Stimulated activated CD4-positive, alpha-beta T cell treated with anti-CD3 and anti-CD28 coated beads, Interleukin-1b, Interleukin-23, amount 100 ng/mL, for 1 hour (primary cell): ENCODE measurements at places on chromosomes 4 and X.

DNA sequence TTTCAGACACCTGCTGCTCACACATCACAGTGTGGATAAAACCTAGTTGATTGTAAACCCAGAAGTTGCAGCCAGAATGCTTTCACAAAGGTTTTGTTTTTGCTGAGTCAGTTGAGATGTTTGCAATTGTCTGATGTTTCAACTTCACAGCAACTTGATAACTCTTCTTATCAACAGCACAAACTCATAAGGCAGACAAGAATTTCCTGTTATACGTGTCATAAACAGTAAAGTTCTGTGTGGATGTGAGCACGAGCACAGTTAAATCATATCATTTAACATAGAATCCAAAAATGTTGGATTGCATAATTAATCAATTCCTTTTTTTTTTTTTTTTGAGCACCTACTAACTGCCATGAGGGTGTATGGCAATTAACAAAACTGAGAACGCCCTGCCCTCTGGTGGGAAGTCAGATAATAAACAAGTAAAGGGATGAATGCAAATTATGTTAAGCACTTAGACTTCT is 512.2 kb downstream of the PDHA2 start:
- DNase-seq = no peak

DNA sequence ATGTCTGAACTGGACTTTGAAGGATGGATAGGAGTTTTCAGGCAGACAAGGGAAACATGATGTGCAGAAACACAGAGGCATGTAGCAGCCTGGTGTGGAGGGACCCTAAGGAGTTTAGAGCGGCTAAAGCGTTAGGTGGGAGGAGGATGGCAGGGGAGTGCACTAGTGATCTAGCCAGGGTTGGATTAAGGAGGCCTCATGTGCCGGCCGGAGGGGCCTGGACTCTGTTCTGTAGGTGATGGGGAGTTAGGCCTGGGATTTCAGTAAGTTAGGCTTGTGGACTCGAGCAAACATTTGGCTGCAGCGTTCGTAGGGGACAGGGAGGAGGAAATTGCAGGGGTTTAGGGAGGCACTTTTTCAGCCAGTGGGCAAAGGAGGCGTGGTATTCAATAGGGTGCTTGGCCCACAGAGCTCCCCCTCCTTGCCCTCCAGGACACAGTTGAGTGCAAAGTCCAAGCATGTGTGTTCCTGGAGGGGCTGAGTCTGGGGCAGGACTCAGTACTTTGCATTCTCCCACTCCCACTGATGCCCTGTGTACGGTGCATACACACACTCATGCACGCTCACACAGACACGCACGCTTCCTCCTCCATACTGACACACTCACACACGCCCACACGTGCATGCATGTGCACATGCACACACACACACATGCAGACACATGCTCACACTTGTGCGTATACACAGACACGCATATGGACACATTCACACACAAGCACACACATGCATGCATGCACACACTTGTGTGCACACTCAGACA is 18.6 kb downstream of the PSAPL1 start:
- DNase-seq = no peak

DNA sequence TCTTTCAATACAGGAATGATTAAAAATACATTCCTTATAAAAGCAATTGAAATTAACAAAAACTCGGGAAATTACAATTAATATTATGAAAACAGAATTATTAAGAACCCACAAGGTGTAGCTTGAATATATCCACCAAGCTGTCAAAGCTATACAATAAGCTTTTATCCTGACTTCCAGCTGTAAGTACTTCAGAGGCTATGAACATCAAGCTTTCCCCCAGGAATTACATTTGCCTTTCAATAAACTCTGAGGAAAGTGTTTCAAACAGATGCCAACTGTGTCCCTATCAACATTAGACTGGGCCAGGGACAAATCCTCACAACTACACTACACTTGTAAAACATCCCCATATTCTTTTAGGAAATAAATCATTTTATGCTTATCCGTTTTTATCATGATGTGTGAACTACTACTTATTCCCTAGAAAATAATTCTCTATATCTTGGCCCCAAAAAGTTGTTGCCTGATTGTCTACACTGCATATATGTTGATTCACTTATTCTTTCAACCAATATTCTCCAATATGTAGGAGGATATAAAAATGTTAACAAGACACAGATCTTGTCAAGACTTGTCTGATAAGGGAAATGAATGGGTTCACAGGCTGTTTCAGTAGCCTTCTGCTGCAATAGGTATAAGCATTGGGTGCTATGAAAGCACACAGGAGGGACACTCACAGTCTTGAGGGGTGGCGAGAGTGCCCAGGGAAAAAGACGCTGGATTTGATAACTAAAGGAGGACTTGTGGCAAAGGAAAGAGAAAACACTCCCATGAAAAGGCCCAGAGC is 494.1 kb downstream of the CENPC start:
- DNase-seq = no peak

GRCh38 chrX:72208126-72208800 is 26.7 kb downstream of the PIN4 start:
- no peak for DNase-seq

DNA sequence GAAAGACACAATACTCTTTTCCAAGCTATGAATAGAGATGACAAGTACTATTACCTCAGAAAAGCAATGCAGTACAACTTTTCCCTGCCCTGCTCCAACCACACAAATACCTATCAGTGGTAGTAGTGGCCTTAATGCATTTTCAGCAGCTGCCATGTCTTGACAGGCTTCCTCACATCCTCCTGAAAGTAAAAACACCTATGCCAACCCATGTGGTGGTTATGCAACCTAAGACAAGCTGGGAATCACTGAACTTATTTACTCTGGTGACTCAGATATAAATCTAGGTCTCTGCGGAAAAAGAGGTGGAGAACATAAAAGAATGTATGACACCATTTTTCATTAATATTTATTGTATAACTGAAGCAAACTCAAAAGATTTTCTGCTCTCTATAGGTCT is 14.5 kb downstream of the WDFY3 start:
- no peak for DNase-seq

DNA sequence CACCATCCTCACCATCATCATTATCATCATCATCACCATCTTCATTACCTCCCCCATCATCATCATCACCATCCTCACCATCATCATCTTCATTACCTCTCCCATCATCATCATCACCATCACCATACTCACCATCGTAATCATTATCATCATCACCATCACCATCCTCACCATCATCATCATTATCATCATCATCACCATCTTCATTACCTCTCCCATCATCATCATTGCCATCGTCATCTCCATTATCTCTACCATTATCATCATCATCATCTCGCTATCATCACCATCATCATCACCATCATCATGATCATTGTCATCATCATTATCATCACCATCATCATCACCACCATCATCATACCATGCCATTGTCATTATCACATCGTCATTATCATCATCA is 362.9 kb downstream of the DHRSX start:
- DNase-seq = no peak

DNA sequence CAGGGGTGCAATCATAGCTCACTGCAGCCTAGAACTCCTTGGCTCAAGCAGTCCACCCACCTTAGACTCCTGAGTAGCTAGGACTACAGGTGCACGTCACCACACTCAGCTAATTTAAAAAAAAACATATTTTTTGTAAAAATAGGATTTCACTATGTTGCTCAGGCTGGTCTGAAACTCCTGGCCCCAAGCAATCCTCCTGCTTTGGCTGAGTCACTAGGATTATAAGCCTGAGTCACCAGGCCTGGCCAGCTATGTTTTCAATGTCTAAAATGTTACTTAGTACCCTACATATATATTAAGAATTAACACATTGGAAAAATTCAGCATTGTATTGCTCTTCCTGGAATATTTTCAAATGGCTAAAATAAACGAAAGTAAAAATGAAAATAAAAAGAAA is 37.5 kb downstream of the PNPLA4 start:
- DNase-seq = no peak

GRCh38 chr4:145773581-145774234 is 93.8 kb downstream of the C4orf51 start:
- DNase-seq = no peak

DNA sequence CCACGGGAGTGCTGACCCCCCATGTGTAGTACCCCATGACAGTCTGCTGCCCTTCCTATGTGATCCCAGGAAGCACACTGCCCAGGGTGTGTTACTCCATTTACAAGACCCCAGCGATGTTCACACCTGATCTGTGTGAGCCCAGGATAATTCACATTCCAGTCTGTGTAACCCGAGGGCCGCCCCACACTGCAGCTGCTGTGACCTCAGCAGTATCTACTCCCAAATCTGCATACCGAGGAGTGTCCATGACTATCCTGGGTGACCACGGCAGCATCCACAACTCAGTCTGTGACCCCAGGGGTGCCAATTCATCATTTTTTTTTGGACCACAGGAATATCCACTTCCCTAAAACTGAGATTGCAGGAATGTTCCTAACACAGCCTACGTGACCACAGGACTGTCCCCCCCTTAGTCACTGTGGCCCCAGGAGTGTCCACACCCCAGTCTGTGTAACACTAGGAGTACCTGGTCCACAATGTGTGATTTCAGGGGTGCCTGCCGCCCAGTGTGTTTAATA is 7.8 kb upstream of the GLOD5 start:
- DNase-seq = no peak

DNA sequence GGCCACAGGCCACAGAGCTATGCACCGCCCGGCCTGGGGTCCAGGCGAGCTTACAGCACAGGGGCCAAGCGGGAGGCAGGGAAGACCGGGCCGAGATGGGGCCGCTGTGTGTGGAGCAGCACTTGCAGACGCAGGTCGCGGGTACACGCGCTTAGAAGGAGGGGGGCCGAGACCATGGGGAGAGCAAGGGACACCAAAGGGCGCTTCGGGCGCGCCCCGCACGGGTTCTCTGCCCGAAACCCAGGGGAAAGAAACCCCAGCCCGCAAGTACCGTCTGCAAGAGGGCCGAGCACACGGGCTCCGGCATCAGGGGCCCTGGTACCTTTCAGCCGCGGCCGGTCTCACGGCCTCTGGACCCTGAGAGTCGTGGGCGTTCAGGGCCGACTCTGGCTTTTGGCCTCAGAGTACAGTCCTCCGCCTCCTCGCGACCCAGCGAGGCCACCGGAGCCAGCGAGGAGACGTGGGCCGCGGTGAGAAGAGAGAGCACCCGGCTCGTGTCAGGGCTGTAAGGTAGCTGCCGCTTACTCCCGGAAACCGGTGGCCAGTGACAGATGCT is 342 bp downstream of the EOLA2 start:
- no peak for DNase-seq

- DNase-seq = no peak
These were observed 12.0 kb upstream of the LRAT start for GRCh38 chr4:154731756-154732155.

GRCh38 chr4:119139822-119140252 is 4.2 kb downstream of the MYOZ2 start:
- no peak for DNase-seq

DNA sequence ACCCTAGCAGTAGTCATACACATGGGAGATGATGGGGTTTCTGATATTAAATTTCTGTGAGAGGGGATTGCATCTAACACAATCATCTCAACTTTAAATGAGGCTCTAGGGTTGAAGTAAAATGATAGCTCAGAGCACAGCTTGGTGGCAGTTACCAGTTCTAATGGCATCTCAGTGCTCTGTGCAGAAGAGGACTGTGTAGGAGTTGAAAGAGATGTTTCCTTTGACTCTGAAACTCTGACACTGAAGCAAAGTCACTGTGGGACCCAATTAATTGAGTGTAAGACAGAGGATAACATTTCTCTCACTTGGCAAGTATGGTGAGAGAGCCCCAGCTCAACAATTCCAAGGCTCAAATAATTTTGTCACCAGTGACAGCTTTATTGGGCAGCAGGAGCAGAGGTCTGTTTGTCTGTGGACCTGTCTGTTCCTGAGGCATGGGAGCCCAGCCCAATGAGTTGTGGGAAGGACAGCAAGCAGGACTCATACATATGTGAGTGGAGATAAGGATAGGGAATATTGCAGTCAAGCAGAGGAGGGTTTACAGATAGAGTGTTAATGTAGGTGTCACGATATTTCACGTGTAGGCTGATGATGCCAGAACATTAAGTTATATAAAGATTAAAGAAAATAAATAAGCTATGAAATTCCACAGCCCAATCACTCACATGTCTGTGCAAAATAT is 76.7 kb upstream of the NAF1 start:
- DNase-seq = no peak

- DNase-seq = no peak
These were observed 68.9 kb downstream of the COL25A1 start for GRCh38 chr4:109233570-109233969.

DNA sequence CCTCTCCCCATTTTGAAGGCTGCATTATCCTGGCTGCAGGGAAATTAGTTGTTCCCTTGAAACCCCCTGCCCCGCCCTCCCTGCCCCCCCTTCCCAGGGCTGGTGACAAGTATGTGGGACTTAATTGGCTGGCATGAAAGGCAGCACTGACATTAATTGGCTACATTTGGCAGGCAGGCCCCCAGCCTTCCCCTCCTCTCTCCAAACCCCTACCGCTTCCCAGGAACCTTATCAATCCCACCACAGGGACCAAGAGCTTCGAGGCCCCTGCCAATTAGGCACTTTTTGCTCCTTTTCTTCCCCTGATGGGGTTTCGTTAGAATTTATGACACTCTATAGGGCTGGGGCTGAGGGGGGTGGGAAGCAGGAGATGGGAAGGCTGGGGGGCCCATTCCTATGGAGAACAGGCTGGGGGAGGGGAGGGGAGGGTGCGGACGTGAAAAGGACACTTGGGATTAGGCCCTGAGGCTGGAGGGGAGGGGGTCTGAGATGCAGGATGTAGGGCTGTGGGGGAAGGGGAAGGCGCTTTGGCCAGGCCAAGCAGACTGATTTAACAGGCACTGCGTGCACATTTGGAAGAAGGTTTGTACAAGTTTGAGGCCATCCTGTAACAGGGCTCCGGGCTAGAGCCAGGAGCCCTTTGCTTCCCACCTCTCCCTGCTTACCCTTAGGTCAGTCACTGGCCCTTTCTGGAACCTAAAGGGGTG is 52.2 kb downstream of the EFNB1 start:
- DNase-seq = no peak

- DNase-seq = no peak
These were observed 302.9 kb upstream of the GATB start for GRCh38 chr4:152063621-152064240.

DNA sequence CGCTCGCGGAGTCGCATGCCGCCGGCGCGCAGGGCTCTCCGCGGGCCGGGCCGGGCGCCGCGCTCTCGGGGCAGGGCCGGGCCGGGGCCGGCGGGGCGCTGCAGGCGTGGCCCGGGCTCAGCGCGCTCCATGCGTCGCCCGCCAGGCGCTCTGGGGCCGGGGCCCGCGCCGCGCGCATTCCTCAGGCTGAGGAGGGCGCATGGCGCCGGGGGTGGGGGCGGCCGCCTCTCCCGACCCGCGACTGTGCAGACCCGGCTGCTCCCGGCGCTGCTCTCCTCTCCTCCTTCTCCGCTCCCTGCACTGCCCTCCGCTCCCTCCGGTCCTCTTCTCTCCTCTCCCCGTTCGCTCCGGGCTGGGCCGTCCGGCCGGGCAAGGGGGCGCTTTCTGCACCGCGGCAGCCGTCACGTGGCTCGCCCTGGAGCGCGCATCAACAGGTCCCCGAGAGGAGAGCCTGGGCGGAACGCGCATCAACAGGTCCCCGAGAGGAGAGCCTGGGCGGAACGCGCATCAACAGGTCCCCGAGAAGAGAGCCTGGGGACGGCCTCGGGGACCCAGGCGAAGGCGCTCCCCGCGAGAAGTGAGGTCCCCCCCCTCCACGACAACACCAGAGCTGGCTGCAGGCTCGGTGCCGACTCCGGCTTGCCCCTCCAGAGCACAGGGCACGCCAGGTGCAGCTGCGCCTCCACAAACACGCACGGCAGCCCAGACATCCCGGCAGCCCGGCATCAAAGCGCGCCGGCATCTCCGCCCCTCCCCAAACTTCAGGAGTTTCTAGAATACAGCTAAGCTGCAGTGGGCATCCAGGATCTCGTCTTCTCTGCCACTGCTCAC is 12.9 kb downstream of the PPP2R3B start:
- no peak for DNase-seq
